ENCODE measurements at places on chromosomes 5 and 9.

GRCh38 chr9:115799734-115800133 lies 353.9 kb upstream of the PAPPA start:
- no peak for DNase-seq

DNA sequence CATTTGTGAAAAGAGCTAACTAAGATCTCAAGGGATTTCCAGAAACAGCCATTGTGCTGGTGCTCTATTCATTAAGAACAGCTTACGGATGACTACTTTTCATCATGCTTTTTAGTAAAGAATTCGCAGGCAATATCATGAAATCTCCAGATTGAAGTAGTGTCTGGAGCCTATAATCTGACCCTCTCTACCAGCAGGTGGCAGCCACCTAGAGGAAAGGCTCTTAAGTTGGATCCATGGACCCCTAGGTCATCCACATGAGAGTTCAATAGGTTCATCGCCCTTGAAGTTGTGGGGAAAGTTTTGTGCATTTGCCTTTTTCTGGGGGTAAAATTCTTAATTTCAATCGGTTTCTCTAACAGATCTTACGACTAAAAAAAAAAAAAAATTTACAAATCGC lies 82.3 kb downstream of the SLC1A3 start:
- no peak for DNase-seq

- no peak for DNase-seq
Measured at GRCh38 chr9:106310782-106311181, 552.2 kb upstream of the ZNF462 start.

- DNase-seq, result no peak
Measured at GRCh38 chr5:118651002-118651401, 337.3 kb downstream of the DTWD2 start.

GRCh38 chr5:37477426-37477825 lies 98.3 kb downstream of the WDR70 start:
- DNase-seq, result no peak

Data from activated T-cell treated with anti-CD3 and anti-CD28 coated beads for 1 hour (primary cell).